Camera-type eye (tissue), 1 donor: ENCODE measurements at places on chromosomes 1 and 21. TPM values are rescaled to one million over a fixed set of nuclear protein-coding genes. Genes with fewer than 3 reads are reported as not detected.

The C1QTNF12 gene
- total RNA-seq, result 2.5 TPM

The TLCD4 gene
- 13.1 TPM for total RNA-seq

The C1orf56 gene
- total RNA-seq, result 8.9 TPM

The OR10J1 gene
- total RNA-seq, result not detected

The CYP4B1 gene
- total RNA-seq, result 2.5 TPM

The SYPL2 gene
- 5.3 TPM for total RNA-seq

The PCP4L1 gene
- 31.3 TPM for total RNA-seq

The COL11A1 gene
- total RNA-seq, result 239 TPM

The HMGCL gene
- 31.6 TPM for total RNA-seq

The RIMKLA gene
- 8.2 TPM for total RNA-seq

The NAV1 gene
- total RNA-seq, result 31.4 TPM

The RAB42 gene
- 7.8 TPM for total RNA-seq

The KCNE2 gene
- total RNA-seq, result not detected
